ENCODE measurements at places on chromosomes 12 and 14.

DNA sequence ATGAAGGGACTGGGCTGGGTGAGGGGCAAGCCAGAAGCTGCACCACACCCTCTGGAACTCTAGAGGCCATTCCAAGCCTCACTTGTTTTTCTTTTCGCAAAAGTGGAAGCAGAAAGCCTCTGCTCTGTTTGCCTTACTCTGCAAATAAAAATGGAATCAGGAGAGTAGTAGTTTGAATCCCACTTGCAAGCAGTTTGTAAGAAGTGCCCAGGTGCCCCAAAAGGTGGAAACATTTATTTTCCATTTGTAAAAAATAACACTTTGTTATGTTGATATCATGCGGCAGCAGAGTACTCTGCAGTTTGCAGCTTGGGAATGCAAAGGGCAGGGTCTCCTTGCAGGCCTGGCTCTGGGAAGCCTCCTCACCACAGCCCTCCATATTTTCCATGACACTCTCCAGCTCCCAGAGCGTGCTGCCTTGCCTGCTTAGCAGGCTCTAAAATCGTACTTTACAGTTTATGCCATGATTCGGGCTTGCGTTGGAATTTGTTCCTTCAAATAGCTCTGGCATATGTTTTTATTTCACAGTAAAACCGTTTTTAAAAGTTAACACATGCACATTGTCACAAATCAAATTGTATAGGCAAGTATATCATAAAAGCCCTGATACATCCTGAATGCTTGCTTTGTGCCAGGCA is 20.0 kb downstream of the TUNAR start:
- no peak for DNase-seq

GRCh38 chr12:21585485-21585884 is 19.2 kb downstream of the GYS2 start:
- DNase-seq, result no peak

DNA sequence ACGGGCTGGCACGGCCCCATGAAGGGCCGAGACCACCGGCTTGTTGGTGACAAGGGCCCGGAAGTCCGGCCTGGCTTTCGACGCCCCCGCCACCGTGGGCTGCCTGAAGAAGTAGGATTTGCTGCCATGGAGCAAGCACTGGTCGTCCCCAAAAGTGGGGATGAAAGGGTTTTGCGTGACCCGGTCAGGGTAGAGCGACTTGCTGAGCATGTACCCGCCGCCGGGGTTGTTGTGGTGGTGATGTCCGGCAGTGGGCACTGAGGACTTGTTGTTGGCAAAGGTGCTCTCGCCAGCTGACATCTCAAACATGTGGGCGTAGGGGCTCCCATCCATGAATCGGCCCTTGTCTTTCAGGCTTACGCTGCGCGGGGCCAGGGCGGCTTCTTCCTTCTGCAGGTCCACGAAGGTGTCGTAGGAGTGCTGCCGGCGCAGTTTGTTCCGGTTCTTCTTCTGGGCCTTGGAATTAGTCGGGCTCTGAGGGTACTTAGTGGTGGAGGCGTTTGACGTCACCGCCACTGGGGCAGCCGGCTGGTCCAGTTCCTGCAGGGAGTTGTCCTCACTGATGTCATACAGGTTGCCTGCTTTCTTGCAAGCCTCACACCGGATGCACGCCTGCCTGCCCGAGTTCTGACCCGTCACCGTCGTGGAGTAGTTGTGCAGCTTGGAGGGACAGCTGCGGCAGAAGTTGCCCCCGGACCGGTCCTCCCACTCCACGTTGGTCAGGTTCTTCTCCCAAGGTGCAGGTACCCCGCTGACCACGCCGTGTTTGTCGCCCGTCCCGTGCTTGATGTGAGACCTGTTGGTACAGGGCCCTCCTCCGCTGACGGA is 366.6 kb downstream of the EMP1 start:
- DNase-seq, result no peak

DNA sequence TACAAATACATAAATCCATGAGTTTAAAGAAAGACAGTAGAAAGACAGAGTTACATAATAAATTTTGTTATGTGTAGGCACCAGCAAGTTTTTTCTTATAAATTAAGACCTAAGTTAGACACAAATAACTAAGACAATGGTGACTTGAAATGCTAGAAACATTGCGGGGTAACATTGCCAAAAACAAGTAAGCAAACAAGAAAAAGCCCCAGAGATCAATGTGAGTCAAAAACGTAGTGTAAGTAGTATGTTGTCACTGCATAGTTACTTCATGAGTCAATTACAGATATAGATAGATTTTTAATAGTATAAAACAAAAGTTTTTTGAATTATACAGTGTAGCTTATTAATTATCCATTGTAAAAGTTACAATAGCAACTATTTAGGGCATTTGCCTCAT is 83.4 kb downstream of the CNTN1 start:
- no peak for DNase-seq

Measured in H9 (cell line).